ENCODE measurements at places on chromosomes 1 and 21.

GRCh38 chr1:43035821-43036741 lies 77.4 kb upstream of the SLC2A1 start:
- no peak for DNase-seq

GRCh38 chr21:29939924-29940275 lies at the start of gene GRIK1:
GRIK1 (minus strand) TSS chr21:29939996.
- peak; percentile 15 for DNase-seq

GRCh38 chr1:36764798-36765197 lies 269.5 kb downstream of the GRIK3 start:
- DNase-seq = no peak

GRCh38 chr1:231853588-231854207 lies 227.1 kb downstream of the DISC1 start:
- no peak for DNase-seq

DNA sequence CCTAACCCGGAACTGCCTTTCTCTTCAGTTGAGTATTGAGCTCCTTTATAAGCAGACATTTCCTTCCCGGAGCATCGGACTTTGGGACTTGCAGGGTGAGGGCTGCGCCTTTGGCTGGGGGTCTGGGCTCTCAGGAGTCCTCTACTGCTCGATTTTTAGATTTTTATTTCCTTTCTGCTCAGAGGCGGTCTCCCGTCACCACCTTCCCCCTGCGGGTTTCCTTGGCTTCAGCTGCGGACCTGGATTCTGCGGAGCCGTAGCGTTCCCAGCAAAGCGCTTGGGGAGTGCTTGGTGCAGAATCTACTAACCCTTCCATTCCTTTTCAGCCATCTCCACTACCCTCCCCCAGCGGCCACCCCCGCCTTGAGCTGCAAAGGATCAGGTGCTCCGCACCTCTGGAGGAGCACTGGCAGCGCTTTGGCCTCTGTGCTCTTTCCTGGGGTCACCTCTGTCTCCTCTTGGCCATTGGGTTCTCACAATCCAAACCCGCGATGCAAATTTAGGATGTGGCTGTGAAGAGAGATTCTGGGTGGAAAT lies 3.7 kb downstream of the OLIG2 start:
- DNase-seq = no peak

- DNase-seq = no peak
These were observed 727.7 kb upstream of the NCAM2 start for GRCh38 chr21:20270365-20271055.

GRCh38 chr1:205914730-205915129 lies 28.5 kb downstream of the SLC26A9 start:
- no peak for DNase-seq

- no peak for DNase-seq
These were observed 13.3 kb downstream of the SCNN1D start for GRCh38 chr1:1293263-1294249.

GRCh38 chr1:19254416-19254815 lies 2.8 kb downstream of the MRTO4 start:
- no peak for DNase-seq

DNA sequence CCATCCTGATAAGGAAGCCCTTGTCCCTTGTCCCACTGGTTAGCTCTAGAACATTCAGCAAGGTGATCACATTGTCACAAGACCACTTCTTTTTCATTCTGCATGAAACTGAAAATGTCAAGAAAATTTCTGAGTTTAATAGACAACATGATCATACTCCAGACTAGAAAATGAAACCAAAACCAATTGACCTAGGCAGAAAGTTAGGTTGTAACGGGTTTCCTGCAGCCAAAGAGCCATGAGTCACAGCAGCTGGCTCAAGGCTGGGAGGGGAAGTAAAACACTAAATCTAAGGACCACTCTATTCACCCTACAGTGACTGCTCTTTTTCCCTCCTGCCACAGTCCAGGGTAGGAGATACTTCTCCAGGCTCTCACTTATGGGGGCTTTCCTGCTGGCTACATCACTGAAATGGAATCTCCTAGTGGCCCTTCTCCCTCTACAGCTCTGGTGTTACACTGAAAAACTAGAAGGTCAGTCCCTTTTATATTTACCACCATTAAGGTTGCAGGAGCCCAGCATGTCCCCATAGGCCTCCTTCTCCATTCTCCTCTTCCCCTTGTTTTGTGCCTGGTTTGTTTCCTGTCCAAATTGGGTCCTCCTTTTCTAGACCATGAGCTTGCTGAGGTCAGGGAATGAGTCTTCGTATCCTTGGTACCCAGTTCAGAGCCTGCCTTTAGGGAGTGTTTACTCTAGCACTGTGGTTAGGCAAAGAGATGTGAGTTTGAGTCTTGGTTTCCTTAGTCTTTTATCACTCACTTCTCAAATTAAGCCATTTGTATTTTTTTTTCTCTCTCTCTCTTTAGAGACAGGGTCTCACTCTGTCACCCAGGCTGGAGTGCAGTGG lies 236.5 kb upstream of the JUN start:
- peak; percentile 66 for DNase-seq

Measured in epithelial cell of esophagus (primary cell).